ENCODE measurements at places on chromosomes 11 and 22.

- DNase-seq, result no peak
Measured at GRCh38 chr11:18671246-18671645, 27.3 kb upstream of the TMEM86A start.

DNA sequence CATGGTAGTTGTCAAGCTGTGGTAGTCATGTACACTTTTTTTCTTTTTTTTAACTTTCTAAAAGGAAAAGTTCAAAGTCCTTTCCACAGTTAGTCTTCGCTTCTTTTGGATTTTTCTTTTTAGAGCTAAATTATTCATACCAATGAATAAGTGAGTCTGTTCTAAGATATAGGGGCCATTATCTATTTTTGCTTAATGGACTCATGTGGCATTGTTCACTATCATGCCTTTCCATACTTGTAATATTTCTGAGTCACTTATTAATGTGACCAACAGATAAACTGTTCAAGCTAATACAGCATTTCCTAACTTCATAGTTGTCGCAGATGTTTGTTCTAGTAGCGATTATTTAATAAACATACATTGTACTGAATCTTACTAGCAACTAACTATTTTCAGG is 8.0 kb upstream of the B3GNT6 start:
- DNase-seq, result no peak

DNA sequence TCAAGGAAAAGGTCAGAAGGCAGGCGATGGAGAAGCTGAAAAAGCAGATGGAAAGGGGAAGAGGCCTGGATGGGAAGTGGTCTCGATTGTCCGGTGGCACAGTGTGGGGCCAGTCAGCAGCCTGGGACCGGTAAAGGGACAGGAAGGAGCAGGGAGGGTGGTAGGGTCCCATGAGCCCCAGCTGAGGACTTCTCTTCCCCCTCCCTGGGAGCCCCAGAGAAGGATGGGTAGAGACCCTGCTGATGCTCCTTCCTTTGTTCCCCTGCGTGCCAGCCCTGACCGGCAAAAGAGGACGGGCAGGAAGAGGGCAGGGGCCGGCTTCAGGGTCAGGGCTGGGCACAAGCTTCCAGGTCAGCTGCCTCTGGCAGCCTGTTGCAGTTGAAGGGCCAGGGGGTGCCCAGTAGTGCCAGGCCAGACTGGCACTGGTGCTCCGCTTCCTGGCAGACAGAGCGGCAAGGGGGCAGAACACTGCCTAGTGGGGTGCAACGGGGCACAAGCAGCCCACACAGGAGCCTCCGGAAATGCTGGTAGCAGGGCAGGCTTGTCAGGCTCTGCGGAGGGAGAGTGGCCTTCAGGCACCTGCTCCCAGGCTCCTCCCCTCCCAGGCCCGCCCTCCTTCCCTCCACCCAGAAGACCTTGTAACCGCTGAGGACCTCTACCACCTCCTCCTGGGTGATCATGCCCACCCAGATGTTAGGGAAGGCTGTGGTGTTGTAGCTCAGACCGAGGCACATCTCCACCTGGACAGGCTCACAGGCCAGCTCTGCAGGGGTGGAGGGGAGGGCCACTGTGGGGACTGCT is 739 bp upstream of the C1QTNF5 start:
- no peak for DNase-seq

- no peak for DNase-seq
Measured at GRCh38 chr11:75174781-75175370, 24.0 kb downstream of the SLCO2B1 start.

DNA sequence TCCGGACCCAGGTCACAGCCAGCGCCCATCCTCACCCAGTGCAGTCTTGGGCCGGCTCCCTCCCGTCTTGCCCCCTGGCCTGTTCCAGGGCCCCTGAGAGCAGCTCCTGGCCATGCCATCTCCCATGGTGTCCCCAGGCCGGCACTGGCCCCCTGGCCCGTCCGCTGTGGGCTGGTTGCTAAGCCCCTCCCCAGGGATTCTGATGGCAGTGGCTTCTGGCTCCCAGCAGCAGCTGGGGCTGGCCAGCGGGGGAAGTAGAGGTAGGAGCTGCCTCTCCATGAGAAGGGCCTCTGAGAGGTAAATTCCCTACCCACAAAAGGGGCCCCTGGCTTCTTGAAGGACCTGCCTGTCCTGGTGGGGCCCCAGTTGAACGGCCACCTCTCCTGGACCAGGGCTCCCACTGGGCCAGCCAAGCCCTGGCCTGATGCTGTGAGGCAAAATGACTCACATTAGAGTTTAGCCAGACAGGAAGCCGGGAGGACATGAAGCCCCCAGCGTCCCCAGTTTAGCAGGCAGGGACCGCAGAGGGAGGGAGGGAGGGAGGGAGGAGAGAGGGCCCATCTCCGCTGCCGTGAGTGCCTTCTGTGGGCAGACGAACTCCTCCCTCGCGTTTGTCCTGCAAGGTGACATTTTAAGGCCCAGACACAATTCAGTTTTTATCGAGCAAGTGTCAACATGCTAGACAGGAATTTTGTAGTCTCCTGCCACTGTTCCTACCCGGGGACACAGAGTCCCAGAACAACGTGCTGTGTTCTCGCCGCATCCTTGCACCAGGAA is 32.9 kb upstream of the GAL start:
- no peak for DNase-seq

DNA sequence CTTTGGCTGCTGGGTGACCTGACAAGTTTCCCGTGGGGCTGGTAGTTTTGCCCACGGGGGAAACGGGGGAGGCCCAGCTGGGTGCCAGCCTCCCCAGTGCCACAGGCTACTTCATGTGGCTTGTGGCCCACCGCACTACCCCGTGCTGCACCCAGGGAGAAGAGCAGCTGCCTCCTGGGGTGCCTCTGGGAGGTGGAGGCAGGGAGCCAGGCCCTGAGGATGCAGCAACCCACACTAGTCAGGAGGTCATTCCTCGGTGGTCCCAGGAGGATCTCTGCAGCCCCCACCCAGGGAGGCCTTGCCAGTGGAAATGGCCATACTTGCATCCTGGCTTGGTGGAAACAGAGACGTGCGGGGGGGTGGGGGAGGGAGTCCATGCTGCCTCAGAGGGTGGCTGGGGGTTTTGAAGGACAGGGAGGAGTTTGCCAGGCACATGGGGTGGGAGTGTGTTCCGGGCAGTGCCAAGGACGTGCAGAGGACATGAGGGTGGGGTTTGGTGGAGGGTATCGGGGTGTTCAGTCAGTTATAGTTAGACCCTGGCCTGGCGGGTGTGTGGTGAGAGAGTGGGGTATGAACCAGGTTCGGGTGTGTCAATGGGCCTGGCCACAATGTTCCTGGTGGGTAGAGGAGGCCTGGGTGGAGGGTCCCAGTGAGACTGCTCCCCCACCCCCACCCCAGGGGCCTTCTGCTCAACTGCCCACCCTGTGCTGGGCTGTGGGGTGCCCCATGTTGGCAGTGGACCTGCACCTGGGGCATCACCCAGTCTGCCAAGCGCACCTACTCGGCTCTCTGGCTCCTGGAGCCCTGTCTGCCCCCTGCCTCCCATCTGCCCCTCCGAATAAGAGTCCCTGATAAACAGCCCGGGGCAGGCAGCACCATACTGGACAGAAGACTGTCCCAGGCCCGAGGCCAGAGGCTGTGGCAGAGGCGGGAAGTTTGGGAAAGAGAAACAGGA is 3.8 kb downstream of the PIM3 start:
- no peak for DNase-seq

- DNase-seq, result no peak
Measured at GRCh38 chr22:19383292-19383691, 48.2 kb downstream of the HIRA start.

DNA sequence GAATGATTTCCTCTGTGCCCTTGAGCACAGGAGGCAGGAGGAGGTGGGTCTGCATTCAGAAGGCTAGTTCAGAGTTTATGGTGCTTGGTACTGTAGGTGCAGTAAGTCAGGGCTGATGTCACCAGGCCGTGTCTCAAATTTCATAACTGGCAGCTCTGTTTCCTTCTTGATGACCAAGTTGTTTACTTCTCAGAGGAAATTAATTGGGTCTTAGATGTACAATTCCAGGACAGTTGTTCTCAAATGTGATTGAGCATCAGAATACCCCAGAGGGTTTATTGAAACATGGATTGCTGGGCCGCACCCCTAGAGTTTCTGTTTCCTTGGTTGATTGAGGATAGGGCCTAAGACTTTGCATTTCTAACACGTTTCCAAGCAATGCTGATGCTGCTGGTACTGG is 6.2 kb downstream of the AMOTL1 start:
- DNase-seq, result no peak

- DNase-seq, result no peak
Measured at GRCh38 chr11:125072218-125072960, 9.3 kb downstream of the SLC37A2 start.

DNA sequence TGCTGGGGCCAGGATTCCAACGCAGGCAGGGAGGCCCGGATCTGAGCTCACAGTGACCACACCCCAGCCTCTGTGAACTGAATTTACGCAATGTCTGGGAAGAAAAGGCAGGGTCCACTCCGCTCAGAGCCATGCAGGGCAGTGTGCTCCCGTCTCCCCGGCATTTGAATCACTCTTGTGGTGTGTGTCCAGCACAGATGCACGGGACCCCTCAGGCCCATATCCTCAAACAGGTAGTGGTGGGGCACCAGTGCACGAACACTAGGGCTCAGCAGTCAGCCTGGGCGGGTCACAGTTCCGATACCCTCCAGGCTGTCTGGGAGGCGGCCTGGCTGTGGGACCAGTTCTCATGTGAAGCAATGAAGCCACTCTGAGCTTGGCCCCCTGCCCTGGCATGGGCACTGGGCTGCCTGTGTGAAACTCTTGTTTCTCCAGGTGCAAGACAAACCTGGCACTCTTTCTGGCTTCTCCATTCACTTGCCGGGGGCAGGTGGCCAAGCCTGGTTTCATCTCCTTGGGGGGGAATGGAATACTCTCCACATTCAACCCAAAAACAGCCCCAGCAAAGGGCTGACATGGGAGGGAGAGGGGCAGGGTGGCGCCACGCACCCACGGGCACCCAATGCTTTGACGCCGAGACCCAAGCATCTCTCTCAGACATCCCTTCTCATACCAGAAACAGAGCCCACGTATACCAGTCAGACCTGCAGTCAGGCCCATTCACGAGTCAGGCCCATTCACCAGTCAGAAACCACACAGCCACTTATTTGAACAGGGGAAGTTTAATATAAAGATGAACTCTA is 14.3 kb downstream of the DHCR7 start:
- no peak for DNase-seq

GRCh38 chr11:67371911-67372320 is 1.5 kb downstream of the CLCF1 start:
- DNase-seq, result peak; percentile 17

- DNase-seq, result no peak
Measured at GRCh38 chr11:91136631-91137030, 913.8 kb upstream of the CHORDC1 start.

GRCh38 chr11:74004759-74005615 is 3.9 kb downstream of the UCP3 start:
- no peak for DNase-seq

DNA sequence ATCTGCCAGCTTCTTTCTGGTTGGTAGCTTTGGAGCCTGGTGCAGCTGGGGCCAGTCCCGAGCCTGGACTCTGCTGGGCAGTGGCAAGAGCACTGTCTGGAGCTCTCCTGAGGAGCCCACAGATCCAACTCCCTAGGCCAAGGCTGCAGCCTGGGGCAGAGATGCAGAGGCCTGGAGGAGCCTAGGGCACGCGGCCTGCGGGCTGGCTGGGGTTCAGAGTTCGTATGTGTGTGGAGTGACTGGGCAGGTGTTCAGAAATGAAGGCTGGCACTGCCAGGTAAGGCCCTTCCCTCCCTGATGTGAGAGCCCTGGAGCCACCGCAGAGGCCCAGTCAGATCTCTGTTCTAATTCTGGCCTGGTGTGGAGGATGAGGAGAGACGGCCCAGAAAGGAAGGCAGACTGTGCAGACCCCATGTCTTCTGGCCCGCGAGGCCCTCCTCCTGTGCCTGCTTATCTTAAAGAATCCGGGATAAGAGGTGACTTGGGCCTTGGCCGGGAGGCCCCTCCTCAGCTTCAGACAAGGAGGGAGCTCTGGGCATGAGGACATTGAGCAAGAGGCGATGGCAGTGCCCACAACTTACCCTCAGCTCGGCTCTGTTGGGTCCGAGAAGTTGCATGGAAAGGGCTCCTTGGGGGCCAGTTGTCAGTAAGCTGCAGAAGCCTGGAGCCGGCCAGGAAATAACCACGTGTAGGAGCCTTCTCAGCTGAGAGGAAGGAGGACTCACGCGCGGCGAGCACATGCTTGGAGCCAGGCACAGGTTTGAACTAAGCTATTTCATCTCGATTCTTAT is 62.2 kb upstream of the B3GAT1 start:
- DNase-seq, result no peak

DNA sequence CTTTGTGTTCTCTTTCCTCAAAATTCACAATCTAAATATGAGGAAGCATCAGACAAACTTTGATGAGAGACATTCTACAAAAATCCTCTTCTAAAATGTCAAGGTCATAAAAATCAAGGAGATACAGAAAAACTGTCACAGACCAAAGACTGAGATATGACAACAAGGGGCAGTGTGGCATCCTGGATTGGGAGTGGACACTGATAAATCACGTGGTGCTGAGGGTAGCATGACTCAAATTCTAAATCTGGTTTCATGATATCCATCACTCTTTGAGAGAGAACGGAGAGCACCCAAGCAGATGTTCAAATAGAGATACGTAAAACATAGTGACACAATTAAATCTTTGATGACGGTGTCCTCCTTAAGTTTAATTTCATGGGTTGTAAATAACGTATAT is 13.0 kb upstream of the CARD18 start:
- DNase-seq, result no peak

DNA sequence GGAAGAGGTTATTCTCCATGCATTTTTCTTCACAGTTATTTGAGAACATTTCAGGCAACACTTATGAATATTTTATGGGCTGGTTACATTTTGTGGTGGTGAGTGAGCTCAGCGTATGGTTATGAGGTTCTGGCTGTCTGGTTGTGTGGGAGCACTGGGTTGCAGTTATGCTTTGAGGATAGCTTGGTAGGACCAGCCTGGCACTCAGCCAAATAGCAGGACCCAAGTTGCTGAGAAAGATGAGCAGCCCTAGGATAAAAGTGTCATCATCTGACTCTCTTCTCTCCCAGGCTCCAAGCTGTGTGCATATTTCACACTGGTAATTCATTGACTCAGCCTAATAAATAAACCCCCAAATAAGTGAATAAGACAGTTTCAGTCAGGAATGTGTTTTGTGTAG is 8.1 kb upstream of the SRSF8 start:
- no peak for DNase-seq

DNA sequence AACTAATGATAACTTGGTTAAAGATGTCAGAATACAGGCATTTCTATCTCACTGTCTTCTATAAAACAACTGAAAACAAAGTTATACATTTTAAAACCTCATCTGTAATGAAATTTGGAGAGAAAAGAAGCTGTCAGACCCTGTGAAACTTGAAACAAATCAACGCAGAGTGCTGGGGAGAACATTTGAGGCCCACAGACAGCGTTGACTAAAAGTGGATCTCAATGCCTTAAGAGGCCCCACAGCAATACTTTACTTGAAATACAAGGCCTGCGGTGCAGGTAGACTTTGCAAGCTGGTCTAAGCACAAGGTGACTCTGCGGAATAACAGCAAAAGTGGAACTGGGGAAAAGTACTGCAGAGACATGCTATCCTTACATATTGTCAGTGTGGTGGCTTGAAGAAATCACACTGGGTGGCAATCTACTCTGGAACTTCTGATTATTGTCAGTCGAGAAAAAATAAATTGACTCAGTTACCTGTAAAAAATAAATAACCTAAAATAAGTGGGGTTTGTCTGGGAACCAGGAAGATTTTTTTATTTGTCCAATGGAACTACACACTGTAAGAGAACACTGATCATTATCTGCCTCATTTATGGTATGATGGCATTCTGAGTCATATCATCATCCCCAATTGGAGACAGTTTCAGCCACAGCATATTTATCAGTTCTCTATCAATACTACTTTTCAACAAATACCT is 138.9 kb downstream of the LUZP2 start:
- no peak for DNase-seq

Measured in NCI-H526 treated with DMSO at 0.1 percent for 48 hours (cell line).